ENCODE measurements at places on chromosomes 16 and 17.

DNA sequence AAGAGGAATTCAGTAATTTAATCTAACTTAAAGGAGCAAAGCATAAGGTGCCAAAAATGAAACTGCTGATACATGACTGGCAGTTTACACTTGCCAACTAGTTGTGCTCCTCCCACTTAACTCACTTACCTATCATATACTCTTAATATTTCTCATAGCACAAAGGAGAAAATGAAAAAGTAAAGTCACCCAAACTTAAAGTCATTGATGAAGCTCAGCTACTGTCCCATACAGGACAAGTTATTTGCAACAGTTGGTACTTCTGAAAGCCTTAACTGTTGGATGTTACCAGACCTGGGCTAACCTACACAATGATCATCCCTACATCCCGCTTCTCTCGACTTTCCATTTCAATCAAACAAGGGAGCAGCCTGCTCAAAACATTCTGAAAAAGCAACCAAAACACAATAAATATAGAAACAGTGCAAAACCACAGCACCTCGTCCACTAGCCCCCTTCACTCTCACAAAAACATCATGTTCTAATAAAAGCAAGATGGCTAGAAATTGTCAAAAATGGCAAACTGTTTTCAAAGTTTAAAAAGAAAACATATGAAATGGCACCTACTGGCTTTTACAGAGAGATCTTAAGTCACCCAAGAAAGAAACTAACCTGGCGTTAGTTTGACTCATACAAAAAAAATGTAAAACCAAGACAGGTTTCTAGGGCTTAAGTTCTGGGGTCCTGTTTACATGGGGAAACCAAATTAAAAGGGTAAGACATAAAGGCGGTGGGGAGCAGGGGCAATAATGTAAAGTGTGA, 868 bp downstream of the MED13 start:
- no peak for DNase-seq

- no peak for DNase-seq
Observed at GRCh38 chr16:11955713-11956123, 9.3 kb upstream of the TNFRSF17 start.

DNA sequence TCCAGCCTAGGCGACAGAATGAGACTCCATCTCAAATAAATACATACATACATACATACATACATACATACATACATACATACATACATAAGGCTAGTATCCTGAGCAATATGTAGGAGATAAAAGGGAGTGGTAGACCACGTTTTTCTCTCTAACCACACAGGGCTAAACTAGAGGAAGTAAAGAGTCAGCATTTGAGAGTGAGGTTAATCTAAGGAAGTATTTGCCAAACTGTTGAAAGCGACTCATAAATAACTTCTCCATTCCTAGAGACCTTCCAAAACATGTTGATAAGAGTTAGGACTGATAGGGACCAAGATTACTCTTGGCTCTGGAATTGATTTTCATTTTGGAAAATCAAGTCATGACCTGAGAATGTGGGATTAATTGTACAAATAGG, 68.9 kb downstream of the NEUROD2 start:
- DNase-seq, result no peak

DNA sequence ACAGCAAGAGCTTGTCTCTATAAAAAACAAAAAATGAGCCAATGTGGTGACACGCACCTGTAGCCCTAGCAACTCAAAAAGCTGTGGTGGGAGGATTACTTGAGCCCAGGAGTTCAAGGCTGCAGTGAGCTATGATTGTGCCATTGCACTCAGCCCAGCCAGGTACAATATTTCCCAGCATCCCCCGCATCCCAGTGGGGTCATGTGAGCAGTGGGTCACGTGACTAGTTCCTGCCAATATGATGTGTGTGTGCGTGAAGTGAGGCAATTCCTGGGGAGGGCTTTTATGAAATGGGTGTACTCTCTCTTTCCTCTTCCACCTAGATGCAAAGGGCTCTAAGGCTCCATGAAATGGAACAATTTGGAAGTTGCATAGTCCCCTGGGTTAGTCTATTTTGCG, 81.3 kb downstream of the GSG1L start:
- no peak for DNase-seq

- no peak for DNase-seq
Observed at GRCh38 chr17:27919079-27919478, 25.9 kb upstream of the LYRM9 start.

DNA sequence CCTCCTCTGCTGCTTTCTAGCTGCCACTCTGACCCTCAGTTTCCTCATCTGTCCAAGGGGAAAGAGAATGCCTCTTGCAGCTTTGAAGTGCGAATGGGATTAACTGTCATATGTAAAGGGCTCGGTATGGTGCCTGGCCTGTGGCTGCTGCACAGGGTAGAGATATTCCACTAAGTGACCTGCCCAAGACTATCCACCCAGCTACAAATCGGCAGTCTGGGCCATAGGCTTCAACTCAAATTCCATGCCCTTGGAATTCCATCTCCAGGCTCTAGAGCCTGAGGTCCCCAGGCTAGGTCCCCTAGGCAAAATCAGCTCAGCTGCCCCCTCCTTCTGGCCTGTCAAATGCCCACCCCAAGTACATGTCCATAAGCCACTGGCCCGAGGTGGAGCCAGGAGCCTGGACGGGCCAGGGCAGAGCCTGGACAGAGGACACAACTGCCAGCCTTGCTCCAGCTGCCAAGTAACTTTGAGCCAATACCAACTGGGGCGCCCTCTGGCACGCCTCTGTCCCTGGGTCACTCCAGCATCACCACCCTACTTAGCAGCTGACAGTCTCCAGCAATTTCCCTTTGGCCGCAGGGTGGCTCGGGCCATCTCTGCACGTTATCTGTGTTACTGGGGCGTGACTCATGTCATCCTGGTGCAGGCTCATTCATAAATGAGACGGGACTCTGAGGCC, 57.2 kb downstream of the SDK2 start:
- no peak for DNase-seq

DNA sequence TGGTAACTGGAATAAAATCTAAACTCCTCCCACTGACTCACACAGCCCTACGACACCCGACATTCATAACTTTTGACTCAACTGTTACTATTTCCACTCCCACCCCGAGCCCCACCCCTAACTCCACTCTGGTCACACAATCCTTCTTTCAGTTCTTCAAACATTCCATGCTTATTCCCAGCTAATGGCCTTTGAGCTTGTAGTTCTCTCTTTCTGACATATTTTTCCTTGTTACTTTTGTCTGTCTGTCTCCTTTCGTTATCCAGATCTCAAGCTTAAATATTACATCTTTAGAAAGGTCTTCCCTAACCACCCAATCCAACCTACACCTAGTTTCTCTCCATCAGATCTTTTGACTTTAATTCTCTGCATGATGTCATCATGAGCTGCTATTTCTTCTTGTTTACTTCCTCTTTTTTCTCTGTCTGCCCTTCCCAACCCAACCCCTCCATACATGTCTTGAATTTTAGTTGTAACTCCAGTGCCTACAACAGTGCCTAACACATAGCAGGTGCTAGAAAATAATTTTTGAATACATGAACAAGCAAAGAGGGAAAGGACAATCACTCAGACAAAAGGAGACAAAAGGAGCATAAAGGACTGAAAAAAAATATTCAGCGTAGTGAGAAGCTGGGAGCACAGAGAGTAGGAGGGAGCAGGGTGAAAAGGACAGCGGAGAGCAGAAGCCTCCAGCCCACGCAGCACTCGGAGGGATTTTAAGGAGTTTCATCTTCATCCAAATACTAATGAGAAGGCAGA, 65.2 kb upstream of the SMIM36 start:
- DNase-seq, result no peak

- no peak for DNase-seq
Observed at GRCh38 chr16:23924128-23924527, 88.3 kb downstream of the PRKCB start.

- DNase-seq, result peak; percentile 80
Observed at GRCh38 chr17:74748529-74749278, at the start of gene NHERF1. NHERF1 (plus strand) TSS chr17:74748628; CDS start chr17:74748847, 219 bp downstream.

DNA sequence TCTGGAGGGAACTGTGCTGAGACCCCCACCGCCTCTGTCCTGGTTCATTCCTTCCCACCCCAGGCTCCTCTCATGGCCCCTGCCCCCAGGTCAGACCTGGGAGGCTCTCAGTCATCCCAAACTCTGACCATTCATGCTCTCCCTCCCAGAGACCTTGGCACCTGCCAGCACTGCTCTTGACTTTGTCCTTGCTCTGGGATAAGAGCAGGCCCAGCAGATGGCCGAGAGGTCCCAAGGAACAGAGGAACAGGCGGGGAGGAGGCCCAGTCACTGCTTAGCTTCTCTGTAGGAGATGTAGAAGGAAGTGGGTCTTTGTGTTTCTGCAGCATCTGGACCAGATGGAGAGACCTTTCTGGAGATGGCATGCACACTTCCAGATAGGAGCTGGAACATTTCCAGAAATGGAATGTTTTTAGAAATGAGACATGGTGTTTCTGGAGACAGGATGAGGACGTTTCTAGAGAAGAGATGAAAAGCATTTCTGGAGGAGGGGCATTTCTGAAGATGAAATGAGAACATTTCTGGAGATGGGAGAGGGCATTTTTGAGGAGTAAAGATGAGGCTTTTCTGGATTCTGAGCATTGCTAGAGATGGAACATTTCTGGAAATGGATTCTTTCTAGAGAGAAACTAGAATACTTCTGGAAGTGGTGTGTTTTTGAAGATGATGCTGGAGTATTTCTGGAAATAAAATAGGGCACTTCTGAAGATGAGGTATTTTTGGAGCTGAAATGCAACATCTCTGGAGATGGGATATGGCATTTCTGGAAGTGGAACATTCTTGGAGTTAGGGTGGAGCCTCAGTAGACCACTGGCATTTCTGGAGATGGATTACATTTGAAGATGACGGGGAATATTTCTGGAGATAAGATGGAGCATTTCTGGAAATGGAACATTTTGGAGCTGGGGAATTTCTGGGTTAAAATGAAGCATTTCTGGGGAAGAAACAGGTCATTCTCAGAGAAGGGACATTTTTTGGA, 55.2 kb downstream of the RAI1 start:
- no peak for DNase-seq

- no peak for DNase-seq
Observed at GRCh38 chr17:62725791-62726249, 82.3 kb downstream of the MARCHF10 start.

GRCh38 chr16:74577882-74578366, 29.0 kb downstream of the GLG1 start:
- DNase-seq, result no peak

DNA sequence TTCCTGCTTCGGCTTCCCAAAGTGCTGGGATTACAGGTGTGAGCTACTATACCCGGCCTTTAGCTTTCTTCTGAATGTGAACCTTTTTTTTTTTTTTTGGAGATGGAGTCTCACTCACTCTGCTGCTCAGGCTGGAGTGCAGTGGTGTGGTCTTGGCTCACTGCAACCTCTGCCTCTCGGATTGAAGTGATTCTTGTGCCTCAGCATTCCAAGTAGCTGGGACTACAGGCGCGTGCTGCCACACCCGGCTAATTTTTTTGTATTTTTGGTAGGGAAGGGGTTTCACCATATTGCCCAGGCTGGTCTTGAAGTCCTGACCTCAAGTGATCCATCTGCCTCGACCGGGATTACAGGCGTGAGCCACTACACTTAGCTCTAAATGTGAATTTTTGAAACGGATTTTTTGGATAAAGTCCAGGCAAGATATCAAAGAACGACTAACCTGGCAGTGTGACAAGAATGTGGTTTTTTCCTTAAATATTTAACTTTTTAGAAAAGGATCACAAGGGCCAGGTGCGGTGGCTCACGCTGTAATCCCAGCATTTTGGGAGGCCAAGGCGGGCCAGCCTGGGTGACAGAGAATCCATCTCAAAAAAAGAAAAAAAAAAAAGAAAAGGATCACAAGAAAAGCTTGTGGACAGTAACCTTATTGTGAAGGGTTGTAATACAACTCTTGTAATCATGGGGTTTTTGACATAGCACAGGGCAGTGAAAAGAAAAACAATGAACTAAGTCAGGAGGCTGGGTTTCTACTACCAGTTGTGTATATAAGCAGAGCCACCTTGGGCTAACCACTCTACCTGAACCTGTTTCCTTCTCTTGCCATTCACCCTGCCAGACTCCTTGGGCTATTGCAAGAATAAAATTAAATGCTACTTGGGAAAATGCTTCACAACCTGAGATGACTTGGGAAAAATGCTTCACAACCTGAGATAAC, 6.2 kb downstream of the BRCA1 start:
- no peak for DNase-seq

DNA sequence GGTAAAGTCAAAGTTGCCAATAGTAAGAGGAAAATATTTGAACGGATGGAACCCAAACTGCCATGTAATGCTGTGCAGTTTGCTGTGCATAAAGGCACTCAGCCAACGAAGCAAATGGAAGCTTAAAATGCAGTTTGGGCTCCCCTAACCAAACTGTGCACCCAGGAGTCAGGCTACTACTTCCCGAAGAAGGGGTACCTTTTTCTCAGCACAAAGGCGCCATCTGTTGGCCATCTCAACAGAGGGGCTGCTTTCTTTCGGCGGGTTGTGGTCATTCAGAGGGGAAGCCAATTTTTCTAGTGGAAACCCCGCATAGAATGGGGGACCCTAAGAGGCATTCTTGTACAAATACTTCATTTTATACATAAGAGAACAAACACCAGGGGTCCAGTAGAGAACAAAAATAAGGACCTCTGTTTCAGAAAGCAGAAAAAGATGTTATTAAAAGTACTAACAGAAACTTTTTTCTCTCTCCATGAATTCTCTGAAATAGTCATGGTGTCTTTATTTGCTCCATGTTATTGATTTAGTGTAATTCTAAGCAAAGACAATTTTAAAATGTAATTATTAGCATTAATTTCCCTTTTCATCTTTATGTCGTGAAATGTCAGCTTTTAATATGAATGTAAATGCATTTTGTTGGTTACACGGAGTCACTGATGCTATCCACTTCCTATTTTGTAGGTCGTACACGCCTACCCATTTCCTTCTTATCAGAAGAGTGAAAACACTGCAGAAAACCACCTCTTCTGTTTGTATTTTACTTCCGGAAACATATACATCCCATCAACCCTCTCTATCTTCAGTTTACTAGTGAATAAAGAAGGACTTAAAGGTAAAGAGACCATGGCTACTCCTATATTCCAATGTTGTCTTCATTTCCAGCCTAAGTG, 453.3 kb downstream of the KCNJ2 start:
- DNase-seq, result peak; percentile 46

GRCh38 chr17:19714542-19715411, 1.6 kb downstream of the SLC47A2 start:
- DNase-seq, result no peak

DNA sequence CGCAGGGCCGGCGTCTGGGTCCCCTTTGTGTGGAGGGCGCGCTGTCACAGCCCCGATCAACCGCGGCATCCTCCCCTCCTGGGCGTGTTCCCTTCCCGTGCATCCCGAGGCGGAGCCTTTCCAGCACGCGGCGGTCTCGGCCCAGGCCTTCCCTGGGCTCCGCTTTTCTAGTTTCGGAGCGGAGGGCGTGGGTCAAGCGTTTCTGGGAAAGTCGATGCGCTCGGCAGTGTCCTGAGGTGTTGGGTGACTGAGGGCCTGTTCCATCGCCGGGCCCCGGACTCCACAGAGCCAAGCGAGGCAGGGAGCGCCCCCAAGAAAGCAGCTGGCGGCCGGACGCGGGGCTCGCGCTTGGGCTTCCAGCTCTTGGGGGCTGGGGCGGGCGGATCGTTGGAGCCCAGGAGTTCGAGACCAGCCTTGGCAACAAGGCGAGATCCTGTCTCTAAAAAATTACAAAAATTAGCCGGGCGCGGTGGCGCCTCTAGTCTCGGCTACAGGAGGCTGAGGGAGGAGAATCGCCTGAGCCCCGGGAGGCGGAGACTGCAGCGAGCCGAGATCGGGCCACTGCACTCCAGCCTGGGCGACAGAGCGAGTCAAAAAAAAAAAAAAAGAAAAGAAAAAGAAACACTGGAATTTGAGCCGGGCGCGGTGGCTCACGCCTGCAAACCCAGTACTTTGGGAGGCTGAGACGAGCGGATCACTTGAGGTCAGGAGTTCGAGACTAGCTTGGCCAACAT, 806 bp downstream of the IFT140 start:
- no peak for DNase-seq

GRCh38 chr16:9599415-9600120, 508.1 kb downstream of the HAPSTR1 start:
- DNase-seq, result no peak

Data from NCI-H1092 (cell line).